ENCODE measurements at places on chromosomes 7 and 10.

DNA sequence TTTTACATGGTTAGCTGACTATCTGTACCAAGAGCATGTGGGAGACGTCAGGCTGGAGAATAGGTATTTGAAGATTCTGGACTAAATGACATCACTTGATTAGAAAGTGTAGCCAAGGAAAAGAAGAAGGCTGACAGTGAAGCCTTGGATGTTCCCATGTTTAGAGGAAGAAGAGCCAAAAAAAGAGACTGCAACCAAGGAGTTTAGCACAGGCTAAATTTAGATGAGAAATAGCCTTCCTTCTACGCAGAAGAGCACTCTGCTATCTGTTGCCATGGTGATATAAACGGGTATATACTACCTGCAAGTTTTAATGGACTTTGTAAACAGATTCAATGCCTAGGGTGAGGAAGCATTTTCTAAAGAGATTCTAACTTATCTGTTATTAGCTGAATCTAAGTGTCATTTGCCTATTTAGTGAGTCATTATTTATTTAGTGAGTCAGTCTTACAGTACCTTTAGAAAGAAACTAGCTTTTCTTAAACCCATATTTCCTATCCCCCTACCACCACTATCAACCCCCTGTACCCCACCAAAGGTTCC lies 69.8 kb downstream of the CDK6 start:
- DNase-seq = no peak

DNA sequence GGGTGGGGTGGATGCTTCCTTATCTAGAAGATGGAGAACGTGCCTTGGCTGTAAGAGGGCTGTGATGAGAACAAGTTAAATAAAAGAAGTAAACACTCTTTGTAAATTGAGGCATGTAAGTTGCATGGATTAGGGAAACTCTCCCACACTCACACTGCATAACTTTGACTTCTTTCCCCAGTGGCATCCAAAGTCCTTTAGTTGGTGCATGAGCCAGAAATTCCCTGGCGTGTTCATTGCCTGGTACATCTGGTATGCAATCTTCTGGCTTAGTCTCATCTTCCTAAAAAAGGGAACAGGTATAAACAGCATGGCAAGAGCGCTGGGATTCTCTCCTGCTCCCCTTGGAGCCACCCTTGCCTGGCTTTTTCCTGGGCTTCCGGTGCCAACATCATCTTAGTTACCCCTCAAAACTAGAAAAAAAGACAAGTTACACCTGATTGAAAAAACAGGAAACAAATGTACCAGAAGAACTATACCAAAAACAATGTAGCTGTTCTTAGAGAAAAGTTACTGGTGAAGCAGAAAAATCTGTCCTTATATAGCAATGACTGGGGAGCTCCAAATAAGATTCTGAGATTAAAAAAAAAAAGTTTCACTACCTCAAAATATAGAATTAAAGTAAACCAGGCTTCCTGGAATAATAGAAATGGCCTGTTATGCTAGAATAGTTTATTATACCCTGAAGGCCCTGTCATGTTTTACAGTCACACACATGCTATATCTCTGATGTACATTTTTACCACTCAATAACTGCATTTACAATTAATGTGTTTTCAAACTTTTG lies 9.9 kb downstream of the RP9 start:
- no peak for DNase-seq

- DNase-seq = no peak
Measured at GRCh38 chr10:88070080-88070880, 206.9 kb downstream of the PTEN start.

DNA sequence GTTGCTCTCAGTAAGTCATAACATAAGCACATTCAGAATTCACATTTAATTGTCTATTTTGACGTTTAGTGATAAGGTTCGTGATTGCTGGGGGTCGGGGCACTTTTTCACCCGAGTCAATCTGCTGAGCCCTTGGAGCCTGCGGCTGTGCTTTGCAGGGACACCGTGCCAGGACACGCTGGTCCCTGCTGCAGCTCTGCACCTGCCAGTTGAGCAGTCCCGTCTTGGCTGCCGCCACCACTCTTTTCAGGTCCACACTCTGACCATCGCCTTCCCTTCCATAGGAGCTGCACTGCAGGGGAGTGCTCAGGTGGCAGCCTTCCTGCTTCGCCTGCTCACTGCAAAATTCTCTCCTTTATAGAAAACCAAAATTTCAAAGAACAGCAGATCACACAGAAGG lies 36.4 kb downstream of the CUL1 start:
- no peak for DNase-seq

GRCh38 chr7:3206771-3207191 lies 94.3 kb upstream of the SDK1 start:
- no peak for DNase-seq

Data from stimulated activated CD8-positive, alpha-beta memory T cell treated with anti-CD3 and anti-CD28 coated beads, Interleukin-15, amount 100 ng/mL, for 4 hours (primary cell).